ENCODE measurements at places on chromosomes 16 and 17. TPM values are rescaled to one million over a fixed set of nuclear protein-coding genes. Genes with fewer than 3 reads are reported as not detected.

Gene CA5A
- not detected for total RNA-seq

GRCh38 chr17:70343114-70343513, 173.8 kb downstream of the KCNJ2 start:
- no peak for DNase-seq

- peak; percentile 40 for DNase-seq
These were observed 61.5 kb upstream of the B4GALNT2 start for GRCh38 chr17:49071106-49071505.

- DNase-seq: no peak
These were observed 65.2 kb downstream of the OMG start for GRCh38 chr17:31231852-31232251.

- DNase-seq: peak; percentile 99
These were observed 429 bp upstream of the NR1D1 start for GRCh38 chr17:40100669-40101366.
